SK-N-SH (cell line): ENCODE measurements at places on chromosomes 12 and 14.

- no peak for DNase-seq
Measured at GRCh38 chr12:15273896-15274295, 48.4 kb upstream of the PTPRO start.

DNA sequence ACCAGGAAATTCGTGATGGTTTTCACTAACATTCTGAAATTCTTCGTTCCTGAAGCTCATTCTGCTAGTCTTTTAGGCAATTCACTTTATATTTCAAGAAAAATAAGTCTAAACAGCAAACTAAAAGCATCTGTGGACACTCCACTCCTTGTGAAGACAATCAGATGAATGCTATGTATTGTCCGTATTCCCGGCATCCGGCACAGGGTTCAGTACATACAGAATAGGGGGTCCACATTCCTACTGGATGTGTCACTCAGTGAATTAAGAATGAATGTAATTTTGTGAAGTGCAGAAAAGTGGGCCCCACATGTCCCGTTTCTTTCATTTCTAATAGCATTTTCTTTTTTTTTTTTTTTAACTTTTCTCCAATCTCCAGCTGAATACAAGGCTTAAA is 241.3 kb downstream of the GRIN2B start:
- DNase-seq: no peak

DNA sequence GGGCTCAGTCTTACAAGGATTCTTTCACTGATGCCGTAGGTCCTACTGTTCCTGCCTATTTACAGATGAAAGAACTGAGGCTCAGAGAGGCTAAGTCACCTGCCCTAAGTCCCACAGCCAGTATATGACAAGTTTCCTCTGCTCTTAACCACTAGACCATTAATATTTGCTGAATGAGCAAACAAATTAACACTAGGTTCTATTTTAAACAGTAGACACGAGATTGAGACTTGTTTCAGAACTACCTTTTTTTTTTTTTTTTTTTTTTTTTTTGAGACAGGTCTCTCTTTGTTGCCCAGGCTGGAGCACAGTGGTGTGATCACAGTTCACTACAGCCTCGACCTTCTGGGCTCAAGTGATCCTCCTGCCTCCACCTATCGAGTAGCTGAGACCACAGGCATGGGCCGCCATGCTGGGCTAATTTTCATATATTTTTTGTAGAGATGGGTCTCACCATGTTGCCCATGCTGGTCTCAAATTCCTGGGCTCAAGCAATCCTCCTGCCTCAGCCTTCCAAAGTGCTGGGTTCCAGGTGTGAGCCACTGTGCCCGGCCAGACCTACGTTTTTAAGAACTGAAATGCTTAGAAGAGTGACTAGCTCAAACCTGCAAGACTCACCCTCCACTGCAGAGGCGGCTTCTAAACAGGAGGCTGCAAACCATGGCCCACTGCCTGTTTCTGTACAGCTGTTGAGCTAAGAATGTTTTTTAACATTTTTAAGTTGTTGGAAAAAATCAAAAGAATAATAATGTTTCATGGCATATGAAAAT is 12.9 kb downstream of the SYNE3 start:
- no peak for DNase-seq

DNA sequence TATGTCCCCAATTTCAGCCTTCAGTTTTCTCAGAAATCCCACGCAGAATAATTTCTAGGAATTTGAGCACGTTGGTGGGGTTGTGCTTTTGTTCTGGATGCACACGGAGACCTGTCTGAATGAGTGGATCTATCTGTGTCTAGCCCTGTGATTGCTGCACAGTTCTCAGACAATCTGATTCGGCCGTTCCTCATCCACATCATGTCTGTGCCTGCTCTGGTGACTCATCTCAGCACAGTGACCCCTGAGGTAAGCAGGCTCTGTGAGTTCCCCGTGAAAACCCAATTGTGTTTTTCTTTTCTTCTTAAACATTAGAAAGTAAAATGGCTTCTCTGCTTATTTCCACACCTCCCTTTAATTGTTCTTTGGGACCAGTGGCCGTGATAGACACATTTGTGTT is 20.2 kb downstream of the UBE3B start:
- DNase-seq: no peak

- no peak for DNase-seq
Measured at GRCh38 chr14:20986811-20987210, 3.0 kb upstream of the METTL17 start.

GRCh38 chr12:7017870-7018349 is 366 bp downstream of the LPCAT3 start:
- DNase-seq: peak; percentile 81

DNA sequence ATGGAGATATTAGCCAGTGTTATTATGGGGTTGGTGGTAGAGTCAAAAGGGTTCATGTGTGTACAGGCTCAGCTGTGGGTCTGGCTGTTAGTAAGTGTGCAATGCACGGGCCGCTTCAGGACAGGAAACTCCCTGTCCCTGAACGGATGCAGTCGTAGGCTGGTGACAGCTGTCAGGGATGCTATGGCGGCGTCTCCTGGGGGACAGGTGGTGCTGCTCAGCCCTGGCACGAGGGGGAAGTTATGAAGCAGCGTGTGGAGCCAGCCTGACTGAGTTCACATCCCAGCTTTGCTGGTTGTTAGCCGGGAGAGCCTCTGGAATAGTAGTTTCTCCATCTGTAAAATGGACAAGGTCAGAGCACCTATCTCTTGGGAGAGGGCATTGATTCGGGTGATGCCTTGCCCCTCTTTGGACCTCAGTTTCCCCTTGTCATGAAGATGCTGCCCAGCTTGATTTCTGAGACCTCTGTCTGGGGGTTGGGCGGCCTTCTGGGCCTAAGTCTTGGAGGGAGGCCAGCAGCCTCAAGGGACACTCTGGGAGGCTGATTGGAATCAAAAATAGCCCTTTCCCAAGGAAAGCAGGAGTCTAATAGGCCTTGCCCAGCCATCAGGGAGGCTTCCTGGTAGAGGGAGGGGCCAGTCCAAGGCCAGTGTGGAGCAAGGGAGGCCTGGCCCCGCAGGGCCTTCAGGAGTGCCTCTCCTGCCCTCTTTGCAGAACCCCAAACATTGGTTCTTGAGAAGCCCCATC is 7.1 kb downstream of the ASB2 start:
- no peak for DNase-seq

DNA sequence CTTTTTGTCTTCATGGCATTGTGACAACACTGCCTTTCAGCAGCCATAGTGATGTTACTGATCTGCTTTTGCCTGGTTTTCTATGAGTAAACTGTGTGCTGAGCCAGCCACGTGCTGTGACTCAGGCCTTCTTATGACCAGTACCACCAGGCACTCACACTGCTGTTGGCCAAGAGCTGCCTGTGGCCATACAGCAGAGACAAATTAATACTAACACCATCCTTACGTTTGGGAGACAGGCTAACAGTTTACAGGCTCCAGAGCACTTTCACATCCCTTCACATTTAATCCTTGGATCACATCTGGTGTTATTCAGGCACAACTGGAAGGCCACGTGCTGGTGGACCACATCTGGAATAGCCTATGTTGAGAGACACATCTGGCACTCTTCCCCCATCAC is 377.9 kb downstream of the CCDC91 start:
- peak; percentile 11 for DNase-seq

- DNase-seq: no peak
Measured at GRCh38 chr12:6959058-6959804, 8.1 kb downstream of the PTPN6 start.

GRCh38 chr14:95496111-95496681 is 20.3 kb downstream of the SYNE3 start:
- no peak for DNase-seq

- no peak for DNase-seq
Measured at GRCh38 chr14:102020058-102020971, 55.9 kb downstream of the DYNC1H1 start.

- no peak for DNase-seq
Measured at GRCh38 chr12:25041006-25041741, 92.3 kb upstream of the BCAT1 start.

DNA sequence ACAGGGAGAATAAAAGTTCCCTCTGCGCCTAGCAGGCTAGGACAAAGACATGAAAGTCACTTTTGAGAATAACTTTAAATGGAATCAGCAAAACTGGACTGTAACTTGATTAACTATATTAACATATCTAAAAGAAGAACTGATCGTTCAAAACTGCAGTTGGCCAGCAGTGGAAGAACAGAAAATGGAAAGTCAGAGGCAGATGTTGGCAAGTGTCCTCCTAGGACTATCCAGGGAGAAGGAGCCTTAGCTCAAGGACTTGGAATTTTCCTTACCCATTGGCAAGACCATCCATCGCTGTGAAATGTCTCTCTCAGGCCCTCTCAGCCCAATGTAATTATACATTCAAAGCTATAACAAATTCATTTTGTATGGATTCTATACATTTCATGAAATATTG is 419.7 kb downstream of the ATP23 start:
- DNase-seq: no peak

DNA sequence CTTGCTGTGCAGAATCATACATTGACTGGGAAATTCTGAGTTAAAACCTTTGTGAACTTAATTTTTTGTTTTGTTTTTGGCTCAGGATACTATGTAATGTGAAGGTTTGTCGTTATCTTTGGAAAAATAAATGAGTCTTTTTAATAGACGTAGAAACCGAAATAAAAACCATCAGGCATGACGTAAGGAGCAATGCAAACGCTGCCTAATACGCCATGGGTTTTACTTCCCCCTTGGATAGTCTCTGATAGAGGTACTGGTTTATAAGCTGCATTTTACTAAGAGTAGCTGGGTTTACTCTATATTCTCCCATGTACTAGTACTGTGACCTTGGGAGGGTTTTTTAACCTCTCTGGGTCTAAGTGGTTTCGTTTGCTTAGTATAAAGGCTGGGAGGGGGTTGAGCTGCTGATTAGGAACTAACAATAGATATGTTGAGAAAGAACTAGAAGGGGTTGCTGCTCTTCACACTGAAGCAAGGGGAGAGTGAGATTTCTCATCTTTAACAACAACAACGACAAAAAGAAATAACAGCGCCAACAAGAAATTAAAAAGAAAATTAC is 66.8 kb upstream of the SLCO1C1 start:
- no peak for DNase-seq

DNA sequence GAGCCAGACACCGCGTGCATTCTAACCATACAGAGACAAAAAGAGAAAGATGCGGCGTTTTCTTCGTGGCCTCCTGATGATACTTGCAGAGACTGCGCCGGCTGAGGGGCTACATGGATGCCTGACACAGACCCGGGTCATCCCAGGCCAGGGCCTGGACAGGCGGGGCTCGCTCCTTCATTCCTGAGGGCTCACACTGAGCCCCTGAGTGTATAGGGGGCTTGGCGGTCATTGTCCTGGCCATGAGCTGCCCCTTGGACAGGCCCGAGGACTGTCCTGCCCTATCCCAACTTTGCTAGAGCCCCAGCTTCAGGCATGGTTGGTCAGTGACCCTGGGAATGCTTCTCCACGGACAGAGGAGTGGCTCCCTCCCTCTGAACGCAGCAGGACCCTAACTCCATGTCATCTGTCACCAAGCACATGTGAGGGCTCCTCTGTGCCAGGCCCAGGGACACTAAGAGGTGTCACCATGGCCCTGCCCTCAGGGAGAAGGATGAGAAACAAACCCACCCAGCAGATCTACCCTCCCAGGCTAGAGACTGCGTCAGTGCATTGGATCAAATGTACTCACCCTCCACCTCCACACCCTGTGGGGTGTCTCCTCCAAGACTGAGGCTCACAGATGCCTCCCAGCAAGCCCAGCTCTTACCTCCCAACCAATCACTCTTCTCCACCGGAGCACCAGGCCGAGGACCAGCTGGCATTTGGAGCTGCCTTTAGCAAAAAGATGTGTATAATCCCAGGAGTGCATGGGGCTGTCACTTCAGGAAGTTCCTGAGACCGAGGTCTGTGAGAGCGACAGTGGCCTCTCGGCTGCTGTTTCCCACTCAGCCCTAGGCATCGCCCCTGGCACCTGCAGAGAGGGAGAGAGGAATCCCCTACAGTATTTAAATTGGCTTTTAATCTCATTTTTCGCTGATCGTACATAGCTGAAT is 102.7 kb downstream of the DICER1 start:
- no peak for DNase-seq

DNA sequence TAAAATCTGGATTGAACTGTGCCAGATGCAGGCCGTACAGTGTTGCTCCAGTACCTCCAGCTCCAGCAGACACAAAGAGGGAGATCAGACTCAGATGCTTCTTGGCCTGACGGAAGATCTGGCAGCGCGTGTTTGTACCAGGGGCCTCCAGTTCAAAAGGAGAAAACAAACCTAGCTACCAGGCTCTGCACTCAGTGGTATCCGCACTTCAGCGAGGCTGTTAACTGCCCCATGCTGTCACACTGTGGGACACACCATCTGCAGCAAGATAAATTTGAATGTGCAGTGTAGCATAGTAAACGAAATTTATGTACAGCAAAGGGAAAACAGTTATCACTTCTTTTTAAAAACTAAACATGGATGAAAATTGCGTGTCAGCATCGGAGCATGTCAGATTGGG is 5.1 kb downstream of the DYNC1H1 start:
- DNase-seq: no peak

- DNase-seq: no peak
Measured at GRCh38 chr12:125981610-125982253, 916.5 kb downstream of the AACS start.

- DNase-seq: no peak
Measured at GRCh38 chr12:89752341-89752740, 43.7 kb upstream of the ATP2B1 start.

DNA sequence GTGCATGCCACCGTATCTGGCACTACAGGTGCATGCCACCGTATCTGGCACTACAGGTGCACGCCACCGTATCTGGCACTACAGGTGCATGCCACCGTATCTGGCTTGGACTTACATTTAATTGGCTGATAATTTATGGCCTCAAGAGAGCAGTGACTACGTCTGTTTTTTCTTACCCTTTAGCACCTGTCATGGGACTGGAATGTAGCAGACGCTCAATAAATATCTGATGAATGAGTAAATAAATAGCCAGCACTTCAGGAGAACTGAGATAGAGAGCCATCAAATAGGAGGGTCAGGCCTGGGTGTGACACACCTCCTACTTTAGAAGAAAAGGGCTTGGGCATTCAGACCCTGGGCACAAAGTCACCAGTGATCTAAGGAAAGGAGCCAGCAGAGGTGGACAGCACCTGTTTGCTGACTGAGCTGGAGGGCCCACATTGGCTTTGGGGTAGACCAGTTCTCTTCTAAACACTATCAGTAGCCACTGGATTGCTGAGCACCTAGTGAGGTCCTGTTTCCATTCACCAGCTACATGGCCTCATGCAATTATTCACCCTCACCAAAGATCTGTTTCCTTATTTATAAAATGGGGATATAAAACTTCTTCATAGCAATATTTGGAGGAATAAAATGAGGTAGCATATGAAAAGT is 50.1 kb downstream of the RFX4 start:
- DNase-seq: no peak

GRCh38 chr12:32322354-32322753 is 77.0 kb upstream of the FGD4 start:
- no peak for DNase-seq
